ENCODE measurements at places on chromosomes 1 and 21.

GRCh38 chr1:39711966-39712340 is 20.7 kb upstream of the HPCAL4 start:
- no peak for DNase-seq

DNA sequence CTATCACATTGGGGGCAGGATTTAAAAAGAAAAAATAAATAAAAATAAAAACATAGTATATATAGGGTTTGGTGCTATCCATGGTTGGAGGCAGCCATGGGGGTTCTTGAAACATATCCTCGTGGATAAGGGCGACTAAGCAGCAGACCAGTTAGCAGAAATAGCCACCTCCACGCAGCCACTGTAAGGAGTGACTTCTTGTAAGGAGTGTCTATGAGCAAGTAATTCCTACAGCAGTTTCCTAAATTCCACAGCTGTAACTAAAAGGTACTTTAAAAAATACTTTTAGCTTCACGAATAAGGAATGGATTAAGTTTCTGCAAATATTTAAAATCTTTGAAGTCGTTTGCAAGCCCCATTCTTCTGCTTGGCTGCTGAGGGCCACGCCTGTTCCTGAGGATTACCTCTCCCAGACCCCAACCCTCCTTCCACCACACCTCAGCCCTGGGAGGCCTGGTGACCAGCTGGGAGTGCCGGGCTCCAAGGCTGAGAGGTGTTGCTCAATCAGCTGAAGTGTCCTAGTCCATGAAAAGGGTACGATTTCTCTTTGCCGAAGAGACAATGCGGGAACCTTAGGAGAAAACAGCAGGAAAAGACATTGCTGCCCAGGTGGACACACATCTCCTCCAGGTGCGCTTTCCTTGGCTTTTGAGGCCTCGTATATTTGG is 115.3 kb downstream of the ADSS2 start:
- DNase-seq: no peak

DNA sequence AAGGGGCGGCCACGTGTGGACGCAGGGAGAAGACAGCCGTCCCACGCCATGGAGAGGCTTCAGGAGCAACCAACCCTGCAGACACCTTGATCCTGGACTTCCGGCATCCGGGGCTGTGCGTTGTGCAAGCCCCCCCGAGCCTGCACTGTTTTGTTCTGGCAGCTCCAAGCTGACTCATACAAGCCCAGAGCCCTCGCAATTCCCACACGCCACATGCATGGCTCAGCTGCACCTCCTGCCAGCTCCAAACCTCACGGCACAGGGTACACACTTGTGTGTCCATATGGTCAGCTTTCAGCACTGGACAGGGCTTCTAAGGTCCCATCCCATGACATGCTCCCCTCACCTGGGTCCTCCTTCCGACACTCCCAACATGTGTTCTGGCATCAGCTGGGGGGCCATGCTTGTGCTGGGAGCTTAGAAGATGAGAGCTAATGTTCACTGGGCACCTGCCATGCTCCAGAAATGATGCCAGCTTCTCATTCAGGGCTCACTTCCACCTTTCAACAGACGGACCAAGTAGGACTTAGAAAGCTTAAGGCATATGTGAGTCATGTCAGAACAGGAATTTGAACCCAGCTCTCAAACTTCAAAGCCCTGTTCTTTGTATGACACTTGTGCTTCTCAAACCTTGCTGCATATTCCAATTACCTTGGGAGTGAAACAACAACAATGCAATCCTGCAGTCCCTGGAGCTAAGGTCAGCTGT is 137.3 kb downstream of the PGBD5 start:
- no peak for DNase-seq

DNA sequence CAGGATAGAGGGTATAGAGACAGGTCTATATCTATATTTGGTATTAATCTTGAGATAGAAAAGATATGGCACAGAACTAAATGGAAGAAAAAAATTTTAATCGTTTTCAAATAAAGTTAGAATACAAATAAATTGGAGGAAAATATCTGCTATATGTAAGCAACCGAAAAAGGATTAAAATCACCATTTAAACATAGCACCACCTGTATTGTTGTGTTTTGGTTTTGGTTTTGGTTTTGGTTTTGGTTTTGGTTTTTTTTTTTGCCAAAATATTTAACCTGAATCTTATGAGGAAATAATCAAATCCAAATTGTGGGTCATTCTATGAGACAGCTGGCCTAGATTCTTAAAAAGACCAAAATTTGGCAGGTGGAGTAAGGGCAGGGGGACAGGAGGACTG is 28.5 kb upstream of the ANGPTL1 start:
- no peak for DNase-seq

DNA sequence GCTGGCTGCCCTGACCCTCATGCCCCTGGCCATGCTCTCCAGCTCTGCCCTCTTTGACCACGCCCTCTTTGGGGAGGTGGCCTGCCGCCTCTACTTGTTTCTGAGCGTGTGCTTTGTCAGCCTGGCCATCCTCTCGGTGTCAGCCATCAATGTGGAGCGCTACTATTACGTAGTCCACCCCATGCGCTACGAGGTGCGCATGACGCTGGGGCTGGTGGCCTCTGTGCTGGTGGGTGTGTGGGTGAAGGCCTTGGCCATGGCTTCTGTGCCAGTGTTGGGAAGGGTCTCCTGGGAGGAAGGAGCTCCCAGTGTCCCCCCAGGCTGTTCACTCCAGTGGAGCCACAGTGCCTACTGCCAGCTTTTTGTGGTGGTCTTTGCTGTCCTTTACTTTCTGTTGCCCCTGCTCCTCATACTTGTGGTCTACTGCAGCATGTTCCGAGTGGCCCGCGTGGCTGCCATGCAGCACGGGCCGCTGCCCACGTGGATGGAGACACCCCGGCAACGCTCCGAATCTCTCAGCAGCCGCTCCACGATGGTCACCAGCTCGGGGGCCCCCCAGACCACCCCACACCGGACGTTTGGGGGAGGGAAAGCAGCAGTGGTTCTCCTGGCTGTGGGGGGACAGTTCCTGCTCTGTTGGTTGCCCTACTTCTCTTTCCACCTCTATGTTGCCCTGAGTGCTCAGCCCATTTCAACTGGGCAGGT is 3.8 kb downstream of the GPR61 start:
- no peak for DNase-seq

DNA sequence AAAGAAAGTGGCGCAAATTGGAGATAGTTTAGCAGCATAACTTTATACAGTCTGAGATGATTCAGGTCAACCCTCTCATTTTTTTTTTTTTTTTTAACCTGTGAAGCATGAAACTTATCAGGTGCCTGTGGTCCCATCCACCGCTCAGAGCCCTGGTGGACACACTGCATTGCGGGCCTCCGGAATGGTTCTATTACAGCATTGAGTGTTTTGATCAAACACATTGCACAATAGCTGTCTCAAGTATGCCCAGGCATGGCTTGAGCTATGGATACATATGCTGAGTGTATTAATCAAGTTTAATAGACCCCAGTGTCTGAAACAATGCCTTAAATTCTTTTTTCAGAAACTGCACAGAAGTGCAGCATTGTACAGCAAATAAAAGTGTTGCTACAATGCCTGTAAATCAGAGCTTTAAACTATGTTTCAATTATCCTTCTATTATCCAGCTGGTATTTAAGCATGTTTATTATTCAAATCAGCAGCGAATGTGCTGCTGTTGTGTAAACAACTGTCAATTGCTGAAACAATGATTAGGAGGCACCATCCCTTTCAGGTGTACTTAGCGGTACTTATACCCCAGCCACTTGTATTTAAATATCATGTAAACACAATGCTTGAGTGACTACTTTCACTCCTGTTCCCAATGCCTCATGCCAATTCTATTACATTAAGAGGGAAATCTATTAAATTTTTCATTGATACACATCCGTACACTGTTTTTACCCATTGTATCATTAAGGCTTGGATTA is 456.6 kb downstream of the RPS6KC1 start:
- DNase-seq: peak; percentile 56

- peak; percentile 42 for DNase-seq
Observed at GRCh38 chr1:20729155-20729931, 3.2 kb downstream of the SH2D5 start.

DNA sequence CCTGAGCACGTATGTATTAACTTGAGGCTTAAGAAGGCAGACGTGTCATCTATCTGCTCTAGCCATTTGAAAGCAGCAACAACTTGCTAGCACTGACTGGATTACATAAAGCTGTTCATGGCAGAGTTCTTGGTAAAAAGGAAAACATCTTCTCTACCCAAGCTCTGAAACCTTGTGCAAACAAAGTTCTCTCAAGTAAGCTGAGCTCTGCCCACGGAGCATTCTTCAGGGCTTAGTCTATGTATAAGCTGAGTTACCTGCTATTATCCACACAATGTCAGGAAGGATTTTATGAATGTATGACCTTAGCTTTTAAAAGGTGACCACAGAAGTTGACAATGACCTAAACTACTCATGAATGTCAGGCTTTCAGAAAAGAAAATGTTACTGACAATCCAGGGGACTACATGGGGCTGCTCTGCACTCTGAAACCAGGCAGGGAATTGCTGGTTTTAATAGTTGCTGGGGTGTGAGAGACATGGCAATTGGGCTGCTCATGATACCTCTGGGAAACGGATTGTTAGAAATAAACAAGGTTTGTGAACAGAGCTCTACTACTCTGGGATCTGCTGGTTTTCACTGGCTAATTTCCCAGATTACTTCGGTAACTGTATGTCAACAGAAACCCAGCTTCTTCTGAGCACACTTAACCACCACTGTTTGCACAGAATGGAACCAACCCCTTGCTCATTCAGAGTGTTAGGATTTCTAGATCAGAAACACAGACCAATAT is 29.6 kb upstream of the CCN1 start:
- no peak for DNase-seq

- no peak for DNase-seq
Observed at GRCh38 chr1:40050863-40051262, 10.3 kb downstream of the CAP1 start.

DNA sequence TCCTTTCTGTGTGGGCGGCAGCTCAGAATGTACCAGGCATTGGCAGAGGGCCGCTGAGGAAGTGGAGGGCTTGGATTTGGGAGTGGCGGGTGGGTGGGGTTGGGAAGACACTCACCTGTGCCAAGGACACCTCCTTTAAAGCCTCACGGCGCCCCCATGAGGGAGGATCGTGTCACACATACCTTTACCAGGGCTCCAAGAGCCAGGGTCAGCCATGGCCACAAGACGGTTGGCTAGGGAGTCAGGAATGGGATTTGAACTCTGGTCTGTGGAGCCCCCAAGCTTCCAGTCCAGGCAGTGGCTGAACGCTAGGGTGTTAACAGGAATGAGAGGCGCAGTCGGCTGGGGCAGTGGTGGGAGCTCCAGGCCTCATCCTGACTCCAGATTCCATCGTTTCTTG is 4.6 kb downstream of the NBL1 start:
- peak; percentile 23 for DNase-seq

Data from NCI-H1092 treated with DMSO at 0.1 percent for 48 hours (cell line).